Epithelial cell of proximal tubule (primary cell): ENCODE measurements at places on chromosomes 5 and 9.
A peak's percentile ranks its signal among the peaks of the same experiment; 100 is the strongest.

- DNase-seq, result no peak
These were observed 43.9 kb downstream of the BARX1 start for GRCh38 chr9:93911136-93911745.

GRCh38 chr5:1764606-1764960 is 35.1 kb downstream of the MRPL36 start:
- no peak for DNase-seq

- no peak for DNase-seq
These were observed 67.0 kb upstream of the GNE start for GRCh38 chr9:36325081-36325828.

DNA sequence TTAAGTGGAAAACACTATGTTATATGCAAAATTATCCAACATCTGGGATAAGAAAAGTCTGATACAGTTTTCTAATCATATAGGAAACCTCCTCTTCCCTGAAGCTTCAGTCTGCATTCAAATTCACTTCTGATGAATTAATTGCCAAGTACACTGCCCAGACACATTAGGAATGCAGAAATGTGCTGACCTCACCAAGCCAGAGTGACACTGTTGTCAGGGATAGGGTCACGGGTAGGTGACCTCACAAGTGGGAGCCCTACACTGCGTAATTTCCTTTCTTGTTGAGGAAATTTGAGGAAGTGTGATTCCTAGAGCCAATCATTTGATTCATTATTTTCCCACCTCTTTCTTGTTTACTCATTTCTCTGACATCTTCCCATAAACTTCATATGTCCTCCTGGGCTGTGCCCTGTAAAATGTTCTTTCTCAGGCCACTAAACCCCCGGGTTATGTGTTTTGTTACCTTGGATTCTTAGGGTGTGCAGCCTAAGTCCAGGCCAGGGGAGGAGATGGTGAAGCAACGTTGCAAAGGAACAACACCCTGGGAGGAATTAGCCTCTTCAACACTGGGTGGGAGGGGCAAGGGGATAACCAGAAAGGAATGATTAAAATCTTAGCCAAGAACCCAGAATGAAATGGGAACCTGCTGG is 411.9 kb downstream of the MTRR start:
- no peak for DNase-seq

GRCh38 chr9:2934883-2935282 is 91.0 kb upstream of the PUM3 start:
- no peak for DNase-seq

GRCh38 chr5:116273448-116274242 is 188.8 kb downstream of the COMMD10 start:
- DNase-seq, result peak; percentile 72

- DNase-seq, result no peak
These were observed 5.5 kb upstream of the DBN1 start for GRCh38 chr5:177478711-177479646.

DNA sequence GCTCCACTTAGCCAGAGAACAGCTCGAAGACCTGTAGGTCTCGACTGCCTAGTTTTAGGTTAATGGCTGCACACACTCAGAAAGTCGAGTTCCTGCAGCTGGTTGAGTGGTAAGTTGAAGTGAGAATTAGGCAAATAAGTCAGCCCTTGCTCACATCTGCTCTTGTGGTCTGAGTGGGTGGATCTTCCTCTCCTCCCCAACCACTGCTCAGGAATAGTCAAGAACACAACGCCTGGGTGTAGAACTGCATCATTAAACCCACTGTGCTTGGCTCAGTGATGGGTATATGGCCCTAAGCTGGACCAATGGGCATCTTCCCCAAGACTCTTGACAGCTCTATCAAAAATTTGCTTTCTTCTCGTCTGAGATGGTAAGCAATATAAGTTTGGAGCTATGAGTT is 20.9 kb upstream of the ADAM19 start:
- DNase-seq, result no peak

DNA sequence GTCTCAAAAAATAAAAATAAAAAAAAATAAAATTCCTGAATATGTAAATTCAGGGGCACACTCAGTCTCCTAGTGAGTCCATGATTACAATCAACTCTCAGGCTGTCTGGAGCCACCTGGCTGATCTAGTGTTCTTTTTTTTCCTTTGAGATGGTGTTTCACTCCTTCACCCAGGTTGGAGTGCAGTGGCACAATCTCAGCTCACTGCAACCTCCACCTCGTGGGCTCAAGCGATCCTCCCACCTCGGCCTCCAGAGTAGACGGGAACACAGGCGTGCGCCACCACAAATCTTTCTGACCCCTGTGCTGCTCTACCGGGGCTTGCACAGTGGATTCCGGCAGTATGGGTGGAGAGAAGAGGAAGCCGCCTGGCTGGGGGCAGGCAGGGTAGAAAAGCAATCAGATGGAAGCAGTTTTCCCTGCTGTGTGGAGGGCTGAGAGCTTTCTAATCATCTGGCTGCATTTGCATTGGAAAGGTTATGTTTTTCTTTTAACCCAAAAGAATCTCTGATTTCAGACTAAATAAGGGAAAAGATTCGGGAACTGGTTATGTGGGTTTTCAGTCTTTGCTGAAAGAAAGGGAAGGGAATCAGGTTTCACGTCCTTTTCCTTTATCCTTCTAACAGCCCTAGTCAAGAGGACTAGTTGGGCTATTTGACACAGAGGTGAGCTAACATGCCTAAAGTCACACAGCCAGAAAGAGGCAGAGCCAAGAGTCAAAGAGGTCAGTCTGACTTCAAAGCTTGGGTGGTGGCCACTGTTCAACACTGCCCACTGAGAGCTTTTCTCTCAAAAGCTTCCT is 26.3 kb upstream of the CORO2A start:
- DNase-seq, result no peak

DNA sequence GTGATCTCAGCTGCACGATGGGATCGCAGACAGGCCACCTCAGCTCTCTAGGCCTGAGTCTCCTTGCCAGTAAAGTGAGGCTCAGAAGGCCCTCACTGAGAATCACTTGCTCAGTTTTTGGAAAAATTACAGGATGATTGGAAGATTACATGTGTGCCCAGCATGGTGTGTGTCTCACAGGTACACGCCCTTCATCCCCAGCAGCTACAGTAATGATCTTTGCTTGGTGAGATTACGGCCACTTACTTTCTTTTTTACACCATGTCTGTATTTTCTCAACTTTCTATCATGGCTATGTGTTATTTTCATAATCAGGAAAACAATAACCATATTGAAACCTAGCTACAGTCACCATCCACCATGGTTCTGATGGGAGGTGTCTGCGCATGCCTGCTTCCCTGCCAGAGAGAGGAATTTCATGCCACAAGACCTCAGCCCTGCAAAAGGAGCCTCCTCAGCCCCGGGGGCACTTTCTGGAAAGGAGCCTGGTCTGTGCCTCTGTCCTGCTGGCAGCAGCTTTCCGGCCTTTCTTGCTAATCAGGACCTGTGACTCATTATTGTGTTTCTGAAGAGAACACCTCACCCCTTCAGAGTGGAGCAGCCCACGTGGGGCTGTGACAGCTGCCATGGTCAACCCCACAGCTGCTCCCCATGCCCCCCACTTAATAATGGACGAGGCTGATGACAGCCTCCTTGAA is 64.2 kb upstream of the OLFM1 start:
- no peak for DNase-seq

- no peak for DNase-seq
These were observed 10.8 kb upstream of the CCDC69 start for GRCh38 chr5:151234476-151235238.

DNA sequence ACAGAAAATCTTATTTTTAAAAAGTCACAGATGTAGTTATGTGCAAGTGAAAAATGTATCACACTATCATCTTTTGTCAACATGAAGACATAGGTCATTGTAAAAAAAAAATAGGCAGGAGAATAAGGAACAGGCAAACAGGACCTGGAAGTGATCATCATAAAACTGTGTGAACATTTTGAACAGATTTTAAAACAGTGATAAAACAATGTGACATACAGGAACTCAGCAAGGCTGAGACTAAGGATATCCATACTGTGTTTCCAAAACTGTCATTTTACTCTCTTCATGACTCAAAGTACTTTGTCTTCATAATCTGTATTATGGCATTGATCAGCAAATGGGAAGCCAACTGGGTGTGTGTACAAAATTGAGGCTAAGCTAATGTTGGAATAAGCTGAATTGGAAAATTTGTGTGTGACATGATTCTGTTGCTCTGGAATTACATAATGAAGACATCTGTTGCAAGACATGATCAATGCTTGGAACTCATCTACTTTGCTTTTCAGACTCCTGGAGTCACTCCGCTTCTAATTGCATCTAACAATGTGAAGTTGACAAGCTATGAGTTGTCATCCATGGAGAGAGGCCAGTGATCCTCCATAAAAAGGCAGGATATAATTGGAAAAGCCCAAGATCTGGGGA is 978.7 kb upstream of the NUDT12 start:
- DNase-seq, result no peak

- no peak for DNase-seq
These were observed 307.1 kb upstream of the ADCY2 start for GRCh38 chr5:7088849-7089248.

GRCh38 chr9:126549246-126550006 is 64.3 kb upstream of the LMX1B start:
- DNase-seq, result no peak

DNA sequence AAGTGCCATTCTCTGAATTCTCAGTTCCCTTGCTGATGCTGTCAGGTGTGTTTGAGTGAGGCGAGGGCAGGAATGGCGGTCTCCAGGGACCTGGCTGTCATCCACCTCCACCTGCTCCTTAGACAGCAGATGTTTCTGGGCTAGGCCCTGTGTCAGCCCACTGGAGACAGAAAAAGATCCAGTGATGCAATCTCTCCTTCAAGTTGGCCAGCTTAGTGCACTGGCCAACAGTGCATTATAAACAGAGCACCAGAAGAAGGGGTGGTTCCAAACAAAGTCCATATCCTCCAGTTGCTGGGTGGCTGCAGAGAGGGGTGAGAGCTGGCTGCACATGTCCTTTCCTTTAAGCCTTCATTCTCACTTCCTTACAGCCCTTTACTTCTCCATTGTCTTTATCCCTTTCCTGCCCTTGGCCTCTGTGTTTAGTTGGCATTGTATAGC is 26.5 kb downstream of the NANS start:
- no peak for DNase-seq

DNA sequence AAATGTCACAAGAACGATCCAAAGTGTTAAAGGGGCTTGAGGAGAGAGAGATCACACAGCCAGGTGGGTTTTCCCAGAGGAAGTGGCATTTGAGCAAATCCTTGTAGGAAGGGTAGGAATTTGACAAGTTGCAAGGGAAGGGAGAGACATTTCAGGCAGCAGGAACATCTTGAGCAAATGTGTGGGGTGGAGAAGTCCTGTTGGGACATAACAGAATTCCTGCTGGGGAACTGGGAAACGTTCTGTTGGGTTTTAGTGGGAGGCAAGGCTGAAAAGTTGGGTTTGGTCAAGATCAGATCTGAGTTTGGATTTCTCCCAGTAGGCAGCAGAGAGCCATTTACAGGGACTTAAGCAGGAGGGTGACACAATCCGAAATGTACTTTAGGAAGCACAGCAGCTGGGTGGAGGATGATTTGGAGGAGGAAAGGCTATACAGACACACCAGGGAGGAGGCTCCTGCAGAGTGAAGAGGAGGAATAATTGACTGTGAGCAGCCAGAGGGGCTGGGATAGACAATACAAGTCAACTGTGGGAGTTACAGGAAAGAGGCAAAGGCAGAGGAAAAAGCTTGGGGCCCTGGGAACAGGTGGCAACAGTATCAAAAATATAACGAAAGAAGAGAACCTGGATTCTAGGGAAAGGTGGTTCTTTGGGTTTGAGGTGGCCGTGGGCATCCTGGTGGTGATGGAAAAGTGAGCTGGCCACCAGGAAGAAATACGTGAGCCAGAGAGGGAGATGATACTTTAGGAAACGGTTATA is 3.1 kb upstream of the ZSWIM6 start:
- DNase-seq, result no peak

DNA sequence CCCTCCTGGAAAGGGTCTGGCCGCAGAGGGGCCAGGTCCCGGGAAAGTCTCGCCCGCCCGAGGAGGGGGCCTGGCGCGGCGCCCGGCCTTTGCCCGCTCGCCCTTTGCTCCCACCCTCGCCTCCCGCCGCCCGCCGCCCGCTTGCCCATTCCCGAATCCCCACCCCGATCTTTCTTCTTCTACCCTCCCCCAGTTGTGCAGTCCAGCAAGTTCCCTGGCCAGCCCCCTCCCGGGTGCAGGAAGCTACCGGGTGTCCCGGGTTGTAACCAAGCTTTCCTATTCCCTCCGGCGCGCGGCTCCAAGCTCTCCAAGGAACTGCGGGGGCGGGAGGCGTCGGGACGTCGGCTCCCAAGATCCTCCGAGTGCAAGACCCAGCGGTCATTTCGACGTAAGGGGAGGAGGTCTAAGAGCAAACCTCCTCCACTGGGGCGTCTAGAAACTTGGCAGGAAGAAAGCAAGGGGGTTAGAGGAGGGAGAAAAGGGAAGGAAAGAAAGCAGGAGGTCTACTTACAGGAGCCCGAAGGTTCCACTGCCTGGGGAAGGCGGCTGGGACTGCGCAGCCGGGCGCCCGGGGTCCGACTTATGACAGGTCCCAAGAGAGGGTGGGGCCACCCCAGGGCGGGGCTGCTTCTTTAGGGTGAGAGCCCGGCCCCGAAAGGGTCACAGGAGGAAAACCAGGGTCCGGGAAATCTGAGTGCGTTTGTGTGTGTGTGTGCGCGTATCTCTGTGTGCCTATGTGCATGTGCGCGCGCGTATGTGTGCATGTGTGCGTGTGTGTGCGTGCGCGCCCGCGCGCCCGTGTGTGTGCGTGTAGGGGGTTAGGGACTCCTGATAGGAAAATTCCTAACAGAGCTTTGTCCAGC is at the start of gene PTGR1:
PTGR1 (minus strand) TSS at position 556 of the 863 bp plus-strand sequence. CDS start 2,225 bp downstream, outside the sequence.
- peak; percentile 43 for DNase-seq

DNA sequence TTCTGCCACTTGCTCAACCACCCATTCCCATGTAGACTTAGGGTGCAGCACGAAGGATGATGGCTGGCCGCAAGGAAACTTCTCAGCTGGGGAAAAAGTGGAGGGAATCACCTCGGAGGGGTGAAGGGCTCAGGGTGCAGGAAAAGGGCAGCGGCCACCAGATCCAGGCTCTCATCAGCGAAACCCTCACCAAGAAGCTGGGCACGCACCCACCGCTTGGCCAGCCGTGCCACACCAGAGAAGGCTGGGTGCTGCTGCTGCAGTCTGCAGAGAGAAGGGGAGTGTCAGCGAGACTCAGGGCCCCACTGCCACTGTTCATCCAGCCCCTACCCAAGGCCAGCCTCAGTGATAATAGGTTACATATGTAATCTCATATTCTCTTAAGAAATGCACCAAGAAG is 8.6 kb downstream of the NOL6 start:
- no peak for DNase-seq

- DNase-seq, result no peak
These were observed 3.0 kb downstream of the RNF145 start for GRCh38 chr5:159206368-159206767.

GRCh38 chr5:34897646-34898045 is 17.7 kb downstream of the RAD1 start:
- DNase-seq, result no peak

DNA sequence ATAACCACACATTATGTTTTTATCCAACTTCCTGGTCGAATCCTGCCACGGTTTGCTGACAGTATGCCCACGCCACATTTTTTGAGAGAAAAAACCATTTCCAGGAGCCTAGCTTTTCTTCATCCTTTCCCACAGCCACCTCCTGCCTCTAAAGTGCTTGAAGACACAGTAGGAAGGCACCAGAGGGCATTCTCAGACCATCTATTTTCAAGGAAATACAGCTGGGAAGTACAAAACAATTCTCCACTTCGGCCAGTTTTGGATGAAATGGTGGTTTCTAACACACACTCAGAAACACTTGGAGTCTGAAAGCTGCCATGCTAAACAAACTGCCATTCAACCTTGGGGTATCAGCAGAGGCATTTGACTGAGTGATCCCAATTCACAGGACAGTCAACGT is 86.3 kb upstream of the RPS23 start:
- DNase-seq, result peak; percentile 40

GRCh38 chr9:124812441-124812876 is 35.5 kb downstream of the OLFML2A start:
- peak; percentile 61 for DNase-seq

GRCh38 chr5:128380337-128380736 is 157.7 kb downstream of the FBN2 start:
- no peak for DNase-seq
